Naive thymus-derived CD8-positive, alpha-beta T cell (primary cell): ENCODE measurements at places on chromosomes 6 and 20. TPM values are rescaled to one million over a fixed set of nuclear protein-coding genes. Genes with fewer than 3 reads are reported as not detected.

GRCh38 chr20:39458452-39458851 lies 496.3 kb downstream of the DHX35 start:
- no peaks in the 10 kb centered on the region for H3K36me3 ChIP-seq
- H3K27ac ChIP-seq = no peak overlapping the region
- H3K27me3 ChIP-seq = peaks cover 27% of the 10 kb centered on the region
- DNase-seq = no peak
- no peaks in the 10 kb centered on the region for H3K4me1 ChIP-seq
- no peak overlapping the region for H3K4me3 ChIP-seq

DNA sequence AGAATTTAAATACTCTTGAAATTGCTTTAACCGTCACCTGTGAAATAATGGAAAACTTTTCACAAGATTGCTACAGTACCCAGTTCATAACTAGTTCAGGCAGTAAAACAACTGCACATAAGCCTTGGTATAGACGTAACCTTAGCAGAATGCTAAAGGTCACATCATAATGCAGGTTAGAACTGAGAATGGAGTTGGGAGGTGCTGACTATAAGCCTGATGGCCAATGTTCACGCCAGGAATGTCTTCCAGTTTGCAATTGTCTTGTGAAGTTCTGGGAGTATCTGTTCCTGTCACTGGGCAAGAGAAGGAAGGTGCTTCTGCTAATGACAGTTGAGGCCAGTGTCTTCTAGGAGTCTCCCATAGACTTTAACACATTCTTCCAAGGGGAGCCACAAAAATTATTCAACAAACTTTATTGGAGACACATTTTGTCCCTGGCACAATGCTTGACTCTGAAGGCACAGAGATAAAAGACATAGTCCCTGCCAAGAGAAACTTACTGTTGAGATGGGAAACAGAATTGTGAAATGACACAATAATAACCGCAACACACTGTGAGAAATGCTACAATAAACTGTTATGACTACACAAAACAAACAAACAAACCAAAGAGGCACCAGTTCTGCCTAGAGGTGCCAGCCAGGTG lies 24.6 kb upstream of the CEP162 start:
- no peak for DNase-seq
- no peaks in the 10 kb centered on the region for H3K36me3 ChIP-seq
- no peaks in the 10 kb centered on the region for H3K4me1 ChIP-seq
- H3K27ac ChIP-seq = no peak overlapping the region
- no peak overlapping the region for H3K4me3 ChIP-seq
- H3K27me3 ChIP-seq = peaks cover 31% of the 10 kb centered on the region

DNA sequence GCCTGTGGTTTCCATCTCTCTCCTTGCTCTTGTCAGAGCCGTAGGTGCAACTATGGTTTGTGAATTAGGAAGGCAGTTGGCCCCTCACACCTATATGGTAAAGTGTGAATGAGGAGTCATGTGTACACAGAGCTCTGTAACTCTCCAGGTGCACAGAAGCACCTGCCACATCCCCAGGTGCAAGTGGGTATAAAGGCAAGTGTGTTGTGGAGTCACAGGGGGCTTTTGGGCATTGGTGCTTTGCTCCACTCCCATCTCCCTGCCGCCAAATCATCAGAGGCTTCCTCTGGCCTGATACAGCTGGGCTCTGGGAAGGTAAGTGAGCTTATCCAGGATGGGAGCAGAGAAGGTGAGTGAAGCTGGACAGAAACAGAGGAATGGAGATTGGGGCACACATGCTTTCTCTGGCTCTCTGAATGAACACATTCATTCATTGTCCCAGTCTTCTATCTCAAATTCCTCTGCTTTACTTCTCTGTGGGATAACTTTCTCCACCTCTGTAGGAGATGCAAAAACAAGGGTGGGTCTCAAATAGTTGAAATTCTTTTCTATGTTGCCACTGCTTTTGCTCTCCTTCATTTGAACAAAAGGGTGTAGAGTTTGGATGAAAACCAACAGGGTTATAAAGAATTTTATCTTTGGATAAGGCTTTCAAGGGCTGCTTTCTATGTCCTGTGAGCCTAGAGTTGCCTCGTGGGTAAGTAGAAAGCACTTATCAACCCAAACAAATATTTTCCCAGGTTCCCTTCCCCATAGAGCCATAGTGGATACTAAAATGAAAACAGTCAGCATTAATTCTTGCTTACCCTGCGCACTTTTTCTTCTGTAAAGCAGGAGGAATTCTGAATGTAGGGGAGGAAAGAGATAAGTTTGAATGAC lies 45.0 kb upstream of the RIPOR2 start:
- H3K36me3 ChIP-seq = no peaks in the 10 kb centered on the region
- peaks cover 68% of the 10 kb centered on the region for H3K4me1 ChIP-seq
- H3K27ac ChIP-seq = no peak overlapping the region
- no peaks in the 10 kb centered on the region for H3K27me3 ChIP-seq
- H3K4me3 ChIP-seq = no peak overlapping the region

GRCh38 chr6:83729871-83730270 lies 21.0 kb upstream of the SNAP91 start:
- no peaks in the 10 kb centered on the region for H3K27me3 ChIP-seq
- no peaks in the 10 kb centered on the region for H3K4me1 ChIP-seq
- no peak for DNase-seq
- no peak overlapping the region for H3K27ac ChIP-seq

- no peak overlapping the region for H3K27ac ChIP-seq
- H3K4me1 ChIP-seq = no peaks in the 10 kb centered on the region
- peaks cover 2% of the 10 kb centered on the region for H3K27me3 ChIP-seq
- no peak for DNase-seq
Observed at GRCh38 chr6:113619077-113619476, 238.1 kb upstream of the MARCKS start.

DNA sequence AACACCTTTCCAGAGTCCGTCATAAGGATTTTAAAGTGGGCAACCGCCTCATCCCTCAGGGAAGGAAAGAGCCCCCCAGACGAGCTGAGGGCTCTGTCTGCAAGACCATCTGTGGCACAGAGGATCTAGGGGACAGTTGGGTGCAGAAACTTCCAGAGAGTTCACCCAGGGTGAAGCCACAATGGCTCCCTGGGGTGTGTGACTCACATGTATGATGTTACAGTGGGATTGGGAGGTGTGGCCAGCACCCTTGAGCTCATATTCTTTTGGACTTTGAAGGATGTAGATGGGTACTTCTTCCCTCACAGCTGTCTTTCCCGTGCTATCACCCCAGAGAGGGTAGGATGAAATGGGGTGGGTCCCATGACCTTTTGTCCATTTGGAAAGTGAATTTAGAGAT lies 95.5 kb downstream of the NCR2 start:
- H3K4me3 ChIP-seq = no peak overlapping the region
- peaks cover 24% of the 10 kb centered on the region for H3K27me3 ChIP-seq
- DNase-seq = no peak
- H3K4me1 ChIP-seq = peaks cover 11% of the 10 kb centered on the region
- no peaks in the 10 kb centered on the region for H3K36me3 ChIP-seq

DNA sequence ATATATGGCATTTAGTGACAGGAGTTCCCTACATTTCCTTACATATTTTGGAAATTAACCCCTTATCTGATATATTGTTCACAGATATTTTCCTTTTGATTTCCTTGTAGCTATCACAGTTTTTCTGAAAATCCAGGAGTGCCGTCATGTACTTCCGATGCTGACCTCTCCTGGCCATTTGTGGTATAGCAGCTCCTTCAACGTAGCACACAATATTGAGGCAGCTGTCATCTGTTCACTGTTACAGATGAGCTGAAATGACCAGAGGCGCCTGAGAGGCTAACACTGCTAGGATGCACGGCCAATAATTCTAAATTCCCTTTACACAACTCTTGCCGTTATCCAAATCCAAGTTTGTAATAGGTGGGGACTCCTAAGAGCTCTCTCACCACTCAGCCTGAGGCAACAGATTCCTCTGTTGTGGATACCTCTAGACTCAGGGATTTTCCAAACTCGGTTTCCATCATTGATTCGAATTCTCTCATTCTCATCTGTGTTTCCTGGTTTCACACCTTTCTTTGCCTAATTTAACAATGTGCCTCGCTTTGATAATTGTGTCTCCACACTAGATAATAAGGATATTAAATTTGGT lies 53.0 kb downstream of the MMUT start:
- H3K27me3 ChIP-seq = no peaks in the 10 kb centered on the region
- H3K4me3 ChIP-seq = no peak overlapping the region
- no peaks in the 10 kb centered on the region for H3K4me1 ChIP-seq
- peak; percentile 32 for DNase-seq
- H3K36me3 ChIP-seq = no peaks in the 10 kb centered on the region

DNA sequence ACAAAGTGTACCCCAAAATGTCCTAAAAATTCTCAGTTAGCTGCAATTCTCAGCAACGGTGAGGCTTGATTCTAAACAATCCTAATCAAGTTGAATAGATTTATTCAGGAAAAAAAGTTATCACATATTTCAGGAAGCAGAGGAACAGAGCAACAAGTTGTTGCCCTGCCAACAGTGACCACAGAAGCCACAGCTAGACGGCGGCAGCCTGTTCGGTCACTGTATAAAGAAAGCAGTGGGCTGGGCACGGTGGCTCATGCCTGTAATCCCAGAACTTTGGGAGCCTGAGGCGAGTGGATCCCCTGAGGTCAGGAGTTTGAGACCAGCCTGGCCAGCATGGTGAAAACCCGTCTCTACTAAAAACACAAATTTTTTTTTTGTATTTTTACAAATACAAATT lies 171.2 kb upstream of the BMP5 start:
- H3K4me1 ChIP-seq = no peaks in the 10 kb centered on the region
- H3K27ac ChIP-seq = no peak overlapping the region
- no peaks in the 10 kb centered on the region for H3K36me3 ChIP-seq
- no peak for DNase-seq
- no peak overlapping the region for H3K4me3 ChIP-seq

DNA sequence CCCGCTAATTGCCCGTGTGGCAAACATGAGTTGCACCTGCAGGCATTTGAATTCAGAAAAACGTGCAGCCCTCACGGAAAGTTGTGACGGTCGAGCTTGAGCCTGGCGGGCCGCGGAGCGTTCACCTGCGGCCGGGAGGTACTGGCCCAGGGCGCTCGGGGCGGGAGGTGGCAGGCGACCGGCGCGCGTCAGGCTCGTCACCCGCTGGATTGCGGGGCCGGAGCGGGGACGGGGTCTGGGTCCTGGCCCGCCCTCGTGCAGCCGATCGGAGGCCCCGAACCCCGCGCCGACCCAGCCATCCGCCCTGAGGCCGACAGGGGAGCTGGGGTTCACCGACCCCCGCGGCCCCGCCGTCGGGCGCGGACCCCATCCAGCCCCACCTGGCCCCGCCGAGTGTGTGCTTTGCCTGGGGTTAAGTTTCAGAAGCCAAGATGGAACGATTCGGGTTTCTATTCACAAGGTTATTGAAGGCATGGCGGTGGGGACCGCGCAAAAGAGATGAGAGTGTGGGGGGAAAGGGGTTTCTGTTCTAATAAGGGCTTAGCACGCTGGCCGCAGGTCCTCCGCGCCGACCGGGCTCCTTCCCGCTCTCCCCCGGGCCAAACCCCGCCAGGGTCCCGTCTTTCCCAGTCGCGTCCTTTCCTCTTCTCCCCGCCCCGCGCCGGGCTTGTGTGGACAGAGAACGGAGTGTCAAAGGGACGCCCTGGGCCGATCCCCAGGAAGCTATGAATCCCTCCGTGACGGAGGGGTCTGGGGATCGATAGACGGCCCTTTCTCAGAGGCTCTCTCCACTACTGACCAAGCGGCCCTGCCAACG lies 1.6 kb upstream of the HEY2 start:
- H3K4me3 ChIP-seq = peak overlapping the region; percentile 90
- peaks cover 18% of the 10 kb centered on the region for H3K27me3 ChIP-seq
- peaks cover 37% of the 10 kb centered on the region for H3K4me1 ChIP-seq
- peak overlapping the region; percentile 96 for H3K27ac ChIP-seq

DNA sequence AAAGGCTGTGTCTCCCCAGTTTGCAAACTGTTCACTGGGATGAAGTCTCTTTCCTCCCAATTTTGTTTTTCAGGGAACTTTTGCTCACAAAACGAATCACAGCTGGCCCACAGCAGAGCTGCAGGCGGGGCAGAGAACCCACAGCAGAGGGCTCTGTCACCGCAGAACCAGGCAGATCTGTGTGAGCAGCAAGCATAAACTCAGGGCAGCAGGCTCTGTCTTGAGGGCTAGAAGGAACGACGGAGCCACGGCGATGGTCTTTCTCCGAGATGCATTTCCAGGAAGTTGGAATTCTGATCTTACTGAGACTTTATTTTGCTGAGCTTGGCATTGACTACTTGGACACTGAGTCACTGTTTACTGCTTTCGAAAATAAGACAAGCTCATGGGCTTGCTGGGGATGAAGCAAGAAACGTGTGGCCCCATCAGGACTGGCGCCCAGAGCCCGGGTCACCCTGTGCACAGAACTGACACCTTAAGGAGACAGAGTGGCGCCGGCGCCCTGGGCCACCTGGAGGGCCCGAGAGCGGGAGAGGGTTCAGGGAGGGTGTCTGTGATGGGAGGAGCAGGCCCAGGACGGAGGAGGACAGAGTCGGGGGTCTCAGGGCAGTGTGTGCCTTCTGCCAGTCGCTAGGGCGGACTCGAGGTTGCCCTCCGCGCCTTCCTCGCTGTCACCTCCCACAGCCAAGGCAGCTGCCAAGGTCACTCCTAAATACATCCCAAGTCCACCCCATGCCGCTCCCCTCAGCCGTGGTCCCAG lies 106.3 kb upstream of the NXT1 start:
- no peak for DNase-seq
- no peak overlapping the region for H3K27ac ChIP-seq
- peaks cover 4% of the 10 kb centered on the region for H3K4me1 ChIP-seq
- H3K27me3 ChIP-seq = peaks cover 17% of the 10 kb centered on the region
- no peaks in the 10 kb centered on the region for H3K36me3 ChIP-seq

DNA sequence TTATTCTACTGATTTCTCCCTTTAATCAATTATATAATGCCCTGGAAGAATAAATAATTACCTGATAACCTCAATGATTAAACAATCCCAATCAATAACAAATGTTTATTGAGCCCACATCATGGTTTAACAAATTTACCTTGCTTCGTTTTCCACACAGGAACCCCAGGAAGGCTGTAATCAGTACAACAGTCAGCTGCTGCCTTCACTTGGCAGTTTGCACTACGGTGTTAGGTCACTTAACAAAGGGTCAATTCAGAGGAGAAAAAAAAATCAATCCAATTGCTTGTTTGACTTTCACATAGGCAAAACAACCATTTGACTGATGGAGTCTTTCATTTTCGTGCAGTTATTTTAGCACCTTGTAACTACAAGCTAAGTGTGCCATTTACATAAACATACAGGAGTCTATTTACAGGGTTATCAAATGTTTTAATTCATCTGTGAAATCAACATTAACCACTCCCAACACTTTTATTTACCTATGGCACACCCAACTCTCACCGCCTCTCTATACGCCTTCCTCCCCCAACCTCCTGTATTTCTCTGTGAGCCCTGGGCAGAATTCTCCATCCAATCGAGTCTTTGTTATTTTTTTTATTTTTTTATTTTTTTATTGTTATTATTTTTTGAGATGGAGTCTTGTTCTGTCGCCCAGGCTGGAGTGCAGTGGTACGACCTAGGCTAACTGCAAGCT lies 140.4 kb upstream of the TAB2 start:
- H3K27ac ChIP-seq = no peak overlapping the region
- DNase-seq = no peak
- no peaks in the 10 kb centered on the region for H3K36me3 ChIP-seq

SLX4IP gene
- 6.1 TPM for total RNA-seq

COL9A3 gene
- total RNA-seq = 1.2 TPM

XKR7 gene
- total RNA-seq = not detected

FRS3 gene
- total RNA-seq = 7.6 TPM
